ENCODE measurements at places on chromosomes 1 and 21.

GRCh38 chr1:47241114-47242113 is 9.4 kb upstream of the TAL1 start:
- DNase-seq, result no peak

DNA sequence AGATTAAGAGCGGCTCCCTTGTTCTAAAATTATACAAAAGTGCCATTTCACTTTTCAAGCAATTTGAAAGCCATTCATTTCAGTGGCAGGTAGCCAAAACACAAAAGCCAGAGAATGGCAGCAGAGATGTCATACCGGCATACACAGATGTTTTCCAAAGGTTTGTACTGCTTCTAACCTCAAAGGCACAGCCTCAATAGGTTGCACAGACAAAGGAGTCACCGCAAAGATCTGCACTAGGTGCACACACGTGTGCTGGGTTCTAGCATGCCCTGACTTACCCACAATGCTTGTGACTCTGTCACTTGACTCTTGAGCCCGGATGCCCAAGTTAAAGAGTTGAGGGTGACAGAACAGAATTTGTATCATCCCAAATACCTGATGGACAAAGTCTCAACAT is 448.9 kb upstream of the ADGRL2 start:
- no peak for DNase-seq

DNA sequence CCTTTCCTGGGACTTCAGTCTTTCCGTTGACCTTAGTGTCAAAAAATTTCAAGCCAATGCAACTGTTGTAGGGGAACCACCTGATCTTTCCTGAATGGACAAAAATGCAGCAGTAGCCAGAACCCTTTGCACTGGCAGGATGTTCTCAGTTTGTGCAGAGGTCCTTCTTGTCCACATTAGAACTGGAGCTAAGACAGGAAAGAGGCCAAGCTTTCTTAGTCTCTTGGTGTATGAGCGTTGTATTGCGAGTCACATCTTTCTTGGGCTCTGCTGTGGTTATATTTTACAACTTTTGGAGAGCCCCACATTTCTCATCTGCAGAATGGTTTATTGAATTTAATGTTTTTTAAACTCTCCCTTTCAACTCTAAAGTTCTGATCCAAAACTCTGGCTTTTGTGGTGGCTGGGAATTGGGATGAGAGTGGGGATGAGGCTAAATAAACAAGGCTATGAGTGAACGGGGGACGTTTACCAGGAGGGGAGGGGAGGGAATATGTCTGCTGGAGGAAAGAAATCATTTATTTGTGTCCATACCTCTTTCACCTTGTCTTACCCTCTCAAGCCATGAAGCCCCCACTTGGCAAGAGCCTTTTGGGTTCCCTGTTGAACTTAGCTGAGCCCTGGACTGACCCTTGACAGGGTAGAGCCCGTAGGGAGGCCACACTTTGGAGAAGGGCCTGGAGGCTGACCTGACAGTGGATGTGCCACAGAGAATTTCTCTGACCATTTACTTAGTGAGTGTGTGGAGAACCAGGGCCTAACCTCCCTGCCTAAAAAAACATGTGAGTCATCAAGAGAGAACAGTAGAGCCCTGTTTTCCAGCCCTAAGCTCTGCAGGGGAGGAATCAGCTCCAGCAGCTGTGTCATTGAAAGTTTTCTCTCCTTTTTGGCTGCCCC is 586 bp downstream of the CHI3L2 start:
- no peak for DNase-seq

- no peak for DNase-seq
Observed at GRCh38 chr21:29181799-29182470, 51.5 kb downstream of the MAP3K7CL start.

GRCh38 chr1:41827991-41828570 is 90.6 kb downstream of the HIVEP3 start:
- no peak for DNase-seq

- no peak for DNase-seq
Observed at GRCh38 chr1:27521336-27521831, 31.4 kb upstream of the WASF2 start.

DNA sequence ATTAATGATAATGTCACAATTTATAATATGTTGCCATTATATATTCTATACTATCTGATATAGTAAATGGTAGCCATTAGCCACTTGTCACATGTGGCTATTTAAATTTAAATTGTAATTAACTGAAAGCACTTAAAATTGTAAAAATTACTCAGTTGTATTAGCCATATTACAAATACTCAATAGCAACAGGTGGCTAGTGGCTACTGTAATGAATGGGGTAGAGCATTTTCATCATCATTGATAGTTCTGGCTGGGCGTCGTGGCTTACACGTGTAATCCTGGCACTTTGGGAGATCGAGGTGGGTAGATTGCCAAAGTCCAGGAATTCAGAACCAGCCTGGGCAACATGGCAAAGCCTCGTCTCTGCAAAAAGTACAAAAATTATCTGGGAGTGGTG is 16.5 kb downstream of the ZBTB37 start:
- no peak for DNase-seq

- DNase-seq, result no peak
Observed at GRCh38 chr1:177950506-177950905, 19.4 kb downstream of the SEC16B start.

DNA sequence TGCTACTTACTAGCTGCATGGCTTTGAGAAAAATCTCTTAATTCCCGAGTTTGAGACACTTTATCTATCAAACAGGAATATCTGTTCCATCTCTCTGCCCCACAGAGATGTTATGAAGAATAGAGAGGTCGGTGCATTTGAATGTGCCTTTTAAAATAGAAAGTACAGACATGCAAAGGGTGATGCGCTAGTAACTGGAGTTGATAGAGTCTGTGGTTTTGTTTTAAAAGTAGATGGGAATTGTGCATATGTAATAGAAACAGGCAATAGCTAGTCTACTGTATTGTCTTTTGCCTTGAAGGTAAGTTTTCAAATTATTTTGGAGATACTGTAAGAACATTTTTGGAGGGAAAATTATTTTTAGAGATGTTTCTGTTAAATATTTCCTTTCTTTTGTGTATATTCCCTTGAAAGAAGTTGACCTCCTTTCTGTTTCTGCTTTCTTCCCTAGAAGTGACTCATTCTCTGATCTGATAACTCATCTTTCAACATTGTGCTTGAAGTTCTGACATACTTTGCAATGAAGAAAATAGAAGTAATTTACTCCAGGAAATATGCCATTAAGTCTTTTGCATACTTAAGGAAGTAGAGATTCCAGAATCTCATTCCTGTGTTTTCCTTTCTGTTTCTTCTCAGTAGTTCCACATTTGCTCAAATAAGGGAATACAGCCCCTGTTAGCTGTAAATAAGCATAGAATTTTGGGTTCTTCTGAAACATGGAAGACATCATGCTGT is 151.6 kb downstream of the SDCCAG8 start:
- DNase-seq, result no peak

Data from thoracic aorta (tissue), 2 donors.